Esophagus mucosa (tissue), 1 donor: ENCODE measurements at places on chromosomes 4 and X.

GRCh38 chr4:184857441-184858121 is 31.8 kb upstream of the ACSL1 start:
- no peak for ATAC-seq

DNA sequence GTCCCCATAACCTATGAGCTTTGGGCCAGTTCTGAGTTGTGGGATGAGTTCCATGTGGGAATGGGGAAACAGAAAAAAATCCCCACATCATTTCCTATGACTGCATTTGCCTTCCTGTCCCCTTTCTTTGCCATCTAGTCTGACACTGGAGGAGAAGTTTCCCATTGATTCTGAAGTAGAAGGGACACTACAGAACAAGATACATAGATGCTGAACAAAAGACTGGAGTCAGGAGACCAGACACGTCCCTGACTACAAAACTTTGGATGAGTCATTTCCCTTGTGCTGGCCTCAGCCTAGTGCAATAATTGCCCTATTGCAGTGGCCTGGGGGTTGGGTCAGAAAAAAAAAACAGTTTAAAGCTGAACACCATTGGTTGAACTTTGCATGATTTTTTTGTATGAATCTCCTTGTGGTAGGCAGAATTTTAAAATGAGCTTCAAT is 22.1 kb downstream of the BEX3 start:
- ATAC-seq = peak; percentile 52

- ATAC-seq = no peak
Measured at GRCh38 chr4:170167678-170168077, 77.9 kb upstream of the AADAT start.

GRCh38 chrX:48450076-48450475 is 20.0 kb downstream of the SLC38A5 start:
- ATAC-seq = no peak

GRCh38 chr4:8393593-8394038 is 46.9 kb downstream of the ACOX3 start:
- peak; percentile 60 for ATAC-seq

DNA sequence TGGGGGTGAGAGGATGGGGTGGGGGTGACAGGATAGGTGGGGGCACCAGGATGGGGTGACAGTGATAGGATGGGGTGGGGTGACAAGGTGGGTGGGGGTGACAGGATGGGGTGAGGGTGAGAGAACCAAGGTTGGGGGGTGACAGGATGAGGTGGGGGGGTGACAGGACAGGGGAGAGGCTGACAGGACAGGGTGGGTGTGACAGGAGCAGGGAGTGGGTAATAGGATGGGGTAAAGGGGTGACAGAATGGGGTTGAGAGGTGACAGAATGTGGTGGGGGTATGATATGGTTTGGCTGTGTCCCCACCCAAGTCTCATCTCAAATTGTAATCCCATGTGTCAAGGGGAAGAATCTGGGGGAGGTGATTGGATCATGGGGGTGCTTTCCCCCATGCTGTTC is 26.0 kb downstream of the RNF212 start:
- ATAC-seq = no peak

DNA sequence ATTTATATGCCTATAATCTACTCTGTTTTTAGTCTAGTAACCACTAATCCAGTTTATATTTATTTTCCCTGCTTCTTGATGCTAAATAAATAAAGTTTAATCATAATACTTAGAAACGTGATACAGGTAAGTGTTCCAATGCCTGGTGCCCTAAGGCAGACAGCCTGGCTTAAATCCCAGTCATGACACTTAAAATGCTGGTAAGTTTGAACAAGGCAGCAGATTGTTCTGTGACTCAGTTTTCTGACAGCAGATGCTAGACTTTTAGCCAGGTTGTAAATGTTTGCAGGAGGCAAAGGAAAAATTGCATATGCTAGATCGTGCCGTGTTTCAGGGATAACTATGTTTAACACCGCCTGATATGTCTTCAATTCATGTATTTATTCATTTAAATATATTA is 2661.6 kb downstream of the PCDH7 start:
- ATAC-seq = no peak

GRCh38 chrX:132751063-132751690 is 207.3 kb downstream of the HS6ST2 start:
- no peak for ATAC-seq

DNA sequence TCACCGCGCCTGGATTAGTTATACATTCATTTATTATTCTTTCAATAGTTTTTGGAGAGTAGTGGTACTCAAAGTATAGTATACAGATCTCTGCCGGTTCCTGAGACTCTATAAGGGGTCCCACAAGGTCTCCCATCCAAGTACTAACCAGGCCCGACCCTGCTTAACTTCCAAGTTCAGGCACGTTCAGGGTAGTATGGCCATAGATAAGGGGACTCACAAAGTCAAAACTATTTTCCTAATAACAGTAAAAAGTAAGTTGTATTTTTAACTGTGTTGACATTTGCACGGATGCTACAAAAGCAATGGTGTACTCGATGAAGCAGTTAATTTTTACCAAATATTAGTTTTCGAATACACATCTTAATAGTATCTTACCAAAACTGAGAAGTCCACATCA is 84.4 kb upstream of the STK26 start:
- no peak for ATAC-seq

GRCh38 chr4:16227462-16227868 is 1.2 kb upstream of the TAPT1 start:
- no peak for ATAC-seq

DNA sequence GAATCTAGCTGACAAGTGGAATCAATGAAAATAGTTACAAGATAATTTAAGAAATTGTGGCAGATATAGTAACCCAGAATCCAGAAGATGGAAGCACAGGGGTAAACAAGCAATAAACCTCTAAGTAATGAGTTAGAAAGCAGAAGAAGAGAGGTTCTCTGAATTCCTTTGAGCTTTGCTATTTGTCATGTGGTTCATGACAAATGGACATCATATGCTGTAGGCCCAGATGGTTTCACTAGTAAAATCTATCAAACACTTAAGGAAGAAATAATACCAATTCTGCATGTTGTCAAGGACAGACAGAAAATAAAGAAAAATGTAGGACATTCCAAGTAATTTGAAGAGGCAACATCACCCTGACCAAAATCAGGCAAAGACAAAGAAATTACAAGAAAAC is 480.8 kb upstream of the INTU start:
- ATAC-seq = no peak

GRCh38 chr4:139872274-139872673 is 206.7 kb downstream of the MGST2 start:
- ATAC-seq = peak; percentile 97

DNA sequence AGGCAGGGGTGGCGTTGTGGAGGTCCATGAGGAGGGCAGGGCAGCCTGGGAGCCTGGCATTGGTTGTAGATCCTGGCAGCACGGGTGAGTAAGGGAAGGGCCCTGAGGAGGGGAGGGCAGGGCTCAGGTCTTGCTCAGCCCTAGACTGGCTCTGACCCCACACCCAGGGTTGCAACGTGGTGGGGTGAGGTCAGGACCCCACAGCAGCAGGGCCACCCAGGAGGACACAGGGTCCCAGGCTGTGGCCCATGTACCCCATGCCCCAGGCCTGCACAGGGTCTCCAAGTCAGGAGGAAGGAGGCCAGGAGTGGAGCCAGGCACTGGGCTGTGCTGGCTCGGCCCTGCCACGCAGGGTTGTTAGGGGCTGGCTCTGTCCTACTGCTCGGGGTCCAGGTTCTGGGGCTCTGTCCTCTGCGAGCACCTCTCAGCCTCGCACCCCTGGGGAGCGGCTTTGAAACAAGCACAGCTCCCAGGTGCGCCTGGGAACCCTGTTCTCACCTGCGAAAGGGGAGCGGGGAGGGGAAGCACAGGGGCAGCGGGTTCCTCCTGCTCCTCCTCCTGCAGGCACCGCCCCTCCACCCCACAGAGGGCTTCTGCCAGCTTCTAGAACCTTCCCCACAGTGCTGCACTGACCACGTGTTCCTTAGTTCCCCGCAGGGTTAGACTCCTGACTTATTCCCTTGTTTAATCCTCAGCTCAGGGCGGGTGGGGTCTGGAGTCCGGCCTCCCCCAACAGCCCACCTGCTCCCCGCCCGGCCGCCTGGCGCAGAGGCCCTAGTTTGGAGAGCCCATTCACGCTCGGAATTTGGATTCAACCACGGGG is 20.4 kb downstream of the MSANTD1 start:
- peak; percentile 29 for ATAC-seq

- ATAC-seq = no peak
Measured at GRCh38 chr4:86108137-86108536, 251.7 kb downstream of the MAPK10 start.

- no peak for ATAC-seq
Measured at GRCh38 chr4:36414248-36414647, 132.8 kb downstream of the DTHD1 start.

GRCh38 chr4:152508818-152509217 is 27.1 kb downstream of the FBXW7 start:
- ATAC-seq = no peak
